Upper lobe of left lung (tissue), 6 donors: ENCODE measurements at places on chromosomes 6 and 20. TPM values are rescaled to one million over a fixed set of nuclear protein-coding genes. Genes with fewer than 3 reads are reported as not detected.

Gene ADISSP
- 40.5 TPM for total RNA-seq

Gene SRSF12
- 0.10 TPM for total RNA-seq

Gene LAMA2
- 41.9 TPM for total RNA-seq

Gene CPNE5
- total RNA-seq: 5.4 TPM

Gene GNAS-AS1
- total RNA-seq: 0.30 TPM

Gene C6orf89
- total RNA-seq: 22.0 TPM

Gene ADGRF1
- total RNA-seq: 2.3 TPM

Gene AP5S1
- total RNA-seq: 20.8 TPM

Gene HUS1B
- total RNA-seq: 2.9 TPM

DNA sequence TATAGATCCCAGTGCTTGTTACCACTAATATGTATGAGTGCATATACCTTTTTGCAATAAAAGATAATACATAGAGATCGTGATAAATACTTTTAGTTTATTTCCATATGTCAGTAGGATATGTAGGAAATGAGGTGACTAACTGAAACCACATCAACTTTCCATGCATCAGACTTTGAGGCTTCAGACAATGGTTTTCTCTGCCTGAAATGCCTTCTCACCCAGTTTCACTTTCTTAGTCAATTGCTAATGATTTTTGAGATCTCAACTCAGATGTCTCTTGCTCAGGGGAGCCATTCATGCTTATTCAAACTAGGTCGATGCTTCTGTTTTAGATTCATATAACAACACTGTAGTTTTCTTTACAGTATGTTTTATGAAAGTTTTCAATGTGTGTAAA, 626.6 kb upstream of the ADGRB3 start:
- H3K4me3 ChIP-seq: no peak overlapping the region
- H3K4me1 ChIP-seq: no peaks in the 10 kb centered on the region
- no peaks in the 10 kb centered on the region for H3K27me3 ChIP-seq
- H3K36me3 ChIP-seq: no peaks in the 10 kb centered on the region
- no peak for DNase-seq

- H3K36me3 ChIP-seq: no peaks in the 10 kb centered on the region
- H3K27me3 ChIP-seq: no peaks in the 10 kb centered on the region
- no peak for DNase-seq
- H3K4me3 ChIP-seq: no peak overlapping the region
These were observed 491.7 kb downstream of the DHX35 start for GRCh38 chr20:39453890-39454289.

GRCh38 chr20:41559658-41560057, 58.5 kb downstream of the CHD6 start:
- H3K27ac ChIP-seq: no peak overlapping the region
- H3K4me3 ChIP-seq: no peak overlapping the region
- no peaks in the 10 kb centered on the region for H3K27me3 ChIP-seq
- no peak for DNase-seq
- peaks cover 5% of the 10 kb centered on the region for H3K4me1 ChIP-seq

GRCh38 chr6:110034667-110035036, 56.5 kb downstream of the GPR6 start:
- no peaks in the 10 kb centered on the region for H3K27me3 ChIP-seq
- H3K4me3 ChIP-seq: no peak overlapping the region
- H3K27ac ChIP-seq: no peak overlapping the region
- no peaks in the 10 kb centered on the region for H3K36me3 ChIP-seq
- peaks cover 5% of the 10 kb centered on the region for H3K4me1 ChIP-seq
- no peak for DNase-seq

DNA sequence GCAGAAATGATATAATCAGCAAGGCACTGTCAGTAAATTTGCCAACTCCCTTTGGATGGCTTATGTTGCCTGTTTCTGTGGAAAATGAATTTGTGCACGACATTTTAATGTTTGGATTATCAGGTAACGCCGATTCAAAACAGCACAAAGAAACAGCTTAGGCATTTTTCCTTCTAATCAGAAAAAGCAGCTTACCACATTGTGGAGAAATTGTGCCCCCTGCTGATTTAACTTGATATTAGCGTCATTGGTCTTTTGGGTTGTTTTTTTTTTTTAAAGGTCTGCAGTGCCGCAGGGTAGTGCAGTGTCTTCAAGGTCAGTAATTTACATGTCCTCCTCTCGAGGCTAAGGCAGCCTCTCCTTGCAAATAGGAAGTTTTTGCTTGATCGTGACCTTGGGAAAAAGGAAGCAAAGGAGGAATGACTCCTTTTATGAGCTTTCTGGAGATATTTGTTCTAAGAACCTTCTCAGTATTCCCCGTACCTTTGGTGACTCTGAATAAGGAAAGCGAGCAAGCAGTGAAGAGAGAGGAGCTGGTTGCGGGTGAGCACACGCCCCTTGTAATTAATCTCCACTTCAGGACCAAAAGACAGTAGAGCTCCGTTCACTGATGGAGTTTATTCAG, 79.1 kb downstream of the ELOVL4 start:
- H3K27ac ChIP-seq: no peak overlapping the region
- DNase-seq: no peak
- no peaks in the 10 kb centered on the region for H3K27me3 ChIP-seq

GRCh38 chr6:39170860-39171259, 55.9 kb upstream of the SAYSD1 start:
- no peak overlapping the region for H3K4me3 ChIP-seq
- no peaks in the 10 kb centered on the region for H3K36me3 ChIP-seq
- peaks cover 15% of the 10 kb centered on the region for H3K4me1 ChIP-seq
- DNase-seq: no peak
- no peaks in the 10 kb centered on the region for H3K27me3 ChIP-seq
- no peak overlapping the region for H3K27ac ChIP-seq

DNA sequence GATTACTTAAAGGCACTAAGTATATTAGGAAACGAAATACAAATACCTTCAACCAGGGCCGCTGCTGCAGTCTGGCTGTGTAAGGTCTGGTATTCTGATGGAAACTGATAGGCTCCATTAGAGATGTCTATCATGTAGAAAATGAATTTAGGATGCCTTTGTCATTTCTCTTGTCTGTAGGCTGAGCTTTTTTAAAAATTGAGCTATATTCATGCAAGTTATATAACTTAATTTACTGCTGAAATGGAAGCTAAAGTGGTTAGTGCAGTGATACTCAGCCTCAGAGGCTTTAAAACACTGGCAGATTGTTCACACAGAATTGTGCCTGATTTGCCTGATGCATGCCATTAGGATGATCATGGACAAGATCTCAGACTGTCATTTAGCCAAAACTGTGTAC, 286.2 kb upstream of the QKI start:
- no peaks in the 10 kb centered on the region for H3K36me3 ChIP-seq
- no peak overlapping the region for H3K4me3 ChIP-seq
- no peaks in the 10 kb centered on the region for H3K4me1 ChIP-seq
- no peak for DNase-seq

- H3K36me3 ChIP-seq: no peaks in the 10 kb centered on the region
- H3K4me3 ChIP-seq: no peak overlapping the region
- peaks cover 11% of the 10 kb centered on the region for H3K4me1 ChIP-seq
- H3K27me3 ChIP-seq: no peaks in the 10 kb centered on the region
- no peak for DNase-seq
- no peak overlapping the region for H3K27ac ChIP-seq
These were observed 162.7 kb downstream of the RALGAPA2 start for GRCh38 chr20:20549704-20550103.

DNA sequence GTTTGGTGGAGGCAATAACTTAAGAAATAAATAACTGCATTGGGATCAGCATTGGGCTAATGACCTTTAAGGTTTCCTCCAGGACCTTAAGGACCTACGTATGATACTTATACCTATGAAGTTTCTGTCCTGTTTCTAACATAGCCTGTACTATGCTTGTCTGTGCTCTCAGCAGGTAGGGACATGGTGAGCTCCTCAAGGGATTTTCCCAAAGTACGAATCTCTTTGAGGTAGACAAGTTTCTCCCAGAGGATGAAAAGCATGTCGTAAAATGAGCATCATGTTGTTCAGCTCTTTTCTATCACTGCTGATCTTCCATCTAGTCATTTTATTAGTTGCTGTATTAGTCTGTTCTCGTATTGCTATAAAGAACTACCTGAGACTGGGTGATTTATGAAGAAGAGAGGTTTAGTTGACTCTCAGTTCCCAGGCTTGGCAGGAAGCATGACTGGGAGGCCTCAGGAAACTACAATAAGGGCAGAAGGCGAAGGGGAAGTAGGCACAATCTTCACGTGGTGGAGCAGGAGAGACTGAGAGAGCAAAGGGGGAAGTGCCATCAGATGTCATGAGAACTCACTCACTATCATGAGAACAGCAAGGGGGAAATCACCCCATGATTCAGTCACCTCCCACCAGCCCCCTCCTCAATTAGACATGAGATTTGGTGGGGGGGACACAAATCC, 77.8 kb upstream of the TGM3 start:
- no peak overlapping the region for H3K4me3 ChIP-seq
- no peak for DNase-seq
- H3K36me3 ChIP-seq: no peaks in the 10 kb centered on the region
- no peaks in the 10 kb centered on the region for H3K4me1 ChIP-seq
- H3K27me3 ChIP-seq: no peaks in the 10 kb centered on the region
- H3K27ac ChIP-seq: no peak overlapping the region

DNA sequence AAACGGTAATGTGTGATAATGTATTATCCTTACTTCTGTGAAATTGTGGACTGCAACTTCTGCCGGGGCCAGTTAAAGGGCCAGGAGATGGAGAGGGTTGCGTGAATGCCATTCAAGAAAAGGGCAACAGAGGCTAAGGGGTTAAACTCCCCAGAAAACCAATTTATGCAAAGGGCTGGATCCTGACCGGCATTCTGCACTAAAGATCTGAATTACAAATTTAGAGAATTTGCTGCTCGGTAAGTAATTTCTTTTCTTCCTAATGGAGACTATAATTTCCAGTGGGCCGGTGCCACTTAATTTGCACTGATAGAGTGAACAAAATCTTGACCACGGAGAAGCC, 130.1 kb downstream of the BCAS1 start:
- H3K36me3 ChIP-seq: no peaks in the 10 kb centered on the region
- H3K4me3 ChIP-seq: no peak overlapping the region
- H3K27ac ChIP-seq: peak overlapping the region; percentile 44
- H3K27me3 ChIP-seq: no peaks in the 10 kb centered on the region
- peaks cover 16% of the 10 kb centered on the region for H3K4me1 ChIP-seq

- H3K4me3 ChIP-seq: no peak overlapping the region
- H3K27ac ChIP-seq: no peak overlapping the region
- no peaks in the 10 kb centered on the region for H3K4me1 ChIP-seq
- H3K27me3 ChIP-seq: no peaks in the 10 kb centered on the region
- no peaks in the 10 kb centered on the region for H3K36me3 ChIP-seq
- DNase-seq: no peak
These were observed 931.1 kb downstream of the KIF16B start for GRCh38 chr20:15642109-15642508.

DNA sequence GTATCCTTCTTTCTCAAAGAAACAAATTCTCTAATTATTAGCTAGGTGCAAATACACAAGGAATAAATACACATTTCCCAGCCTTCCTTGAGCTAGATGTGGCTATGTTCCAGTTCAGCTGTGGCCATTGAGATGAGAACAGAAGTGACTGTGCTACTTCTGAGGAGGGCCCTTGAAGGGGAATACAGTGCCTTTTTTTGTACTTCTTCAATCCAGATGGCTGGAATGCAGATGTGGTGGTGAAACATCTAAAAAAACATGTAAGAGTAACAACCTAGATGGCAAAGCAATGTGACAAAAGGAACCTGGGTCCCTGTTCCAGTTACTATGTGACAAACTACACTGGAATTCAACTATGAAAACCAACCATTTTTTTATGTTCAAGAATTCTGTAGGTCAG, 115.4 kb upstream of the DST start:
- no peaks in the 10 kb centered on the region for H3K27me3 ChIP-seq
- DNase-seq: peak; percentile 39
- H3K36me3 ChIP-seq: no peaks in the 10 kb centered on the region
- no peak overlapping the region for H3K4me3 ChIP-seq
- H3K27ac ChIP-seq: peak overlapping the region; percentile 51

GRCh38 chr20:889106-889505, 27.0 kb downstream of the ANGPT4 start:
- no peak overlapping the region for H3K27ac ChIP-seq
- peaks cover 5% of the 10 kb centered on the region for H3K27me3 ChIP-seq
- DNase-seq: no peak
- H3K4me3 ChIP-seq: no peak overlapping the region

DNA sequence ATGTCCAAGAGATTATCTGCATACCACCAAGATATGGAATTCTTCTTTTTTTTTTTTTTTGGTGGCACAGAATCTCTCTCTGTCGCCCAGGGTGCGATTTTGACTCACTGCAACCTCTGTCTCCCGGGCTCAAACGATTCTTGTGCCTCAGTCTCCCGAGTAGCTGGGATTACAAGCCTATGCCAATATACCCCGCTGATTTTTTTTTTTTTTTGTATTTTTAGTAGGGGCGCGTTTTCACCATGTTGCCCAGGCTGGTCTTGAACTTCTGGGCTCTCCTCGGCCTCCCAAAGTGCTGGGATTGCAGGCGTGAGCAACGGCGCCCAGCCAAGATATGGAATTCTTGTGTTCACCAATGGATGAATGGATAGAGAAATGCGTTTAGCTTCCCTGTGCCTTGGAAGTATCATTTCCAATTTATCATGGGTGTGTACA, 31.0 kb downstream of the POM121L2 start:
- no peaks in the 10 kb centered on the region for H3K27me3 ChIP-seq
- no peak overlapping the region for H3K4me3 ChIP-seq
- no peak for DNase-seq
- no peaks in the 10 kb centered on the region for H3K4me1 ChIP-seq
- H3K36me3 ChIP-seq: no peaks in the 10 kb centered on the region
- no peak overlapping the region for H3K27ac ChIP-seq

- H3K27ac ChIP-seq: no peak overlapping the region
- DNase-seq: no peak
- no peaks in the 10 kb centered on the region for H3K36me3 ChIP-seq
These were observed 129.8 kb upstream of the FOXQ1 start for GRCh38 chr6:1181939-1182605.

GRCh38 chr6:16274885-16275589, 36.6 kb downstream of the GMPR start:
- no peak overlapping the region for H3K27ac ChIP-seq
- H3K4me1 ChIP-seq: peaks cover 9% of the 10 kb centered on the region
- H3K36me3 ChIP-seq: peaks cover 4% of the 10 kb centered on the region
- no peak overlapping the region for H3K4me3 ChIP-seq
- no peaks in the 10 kb centered on the region for H3K27me3 ChIP-seq
- no peak for DNase-seq

- DNase-seq: no peak
- H3K27me3 ChIP-seq: no peaks in the 10 kb centered on the region
- no peak overlapping the region for H3K4me3 ChIP-seq
These were observed 140.9 kb downstream of the NCOA3 start for GRCh38 chr20:47642624-47643023.

DNA sequence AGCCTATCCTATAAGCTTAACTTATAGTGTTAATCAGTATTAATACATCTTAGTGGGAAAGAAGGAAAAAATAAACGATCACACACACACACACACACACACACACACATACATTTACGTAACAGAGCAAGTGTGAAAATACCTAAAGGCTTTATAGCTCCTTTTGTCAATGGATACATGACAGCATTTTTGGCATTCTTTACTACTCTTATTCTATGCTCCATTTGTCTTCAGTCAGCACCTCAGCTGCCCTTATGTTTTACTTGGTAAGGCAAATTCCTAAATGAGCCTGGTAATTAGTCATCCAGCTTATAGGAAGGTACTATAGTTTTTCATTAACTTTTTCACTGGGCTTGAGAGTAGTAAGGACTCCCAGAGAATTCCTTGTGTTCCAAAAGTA, 25.1 kb upstream of the SLC17A3 start:
- no peaks in the 10 kb centered on the region for H3K4me1 ChIP-seq
- no peak for DNase-seq
- no peaks in the 10 kb centered on the region for H3K27me3 ChIP-seq
- H3K27ac ChIP-seq: no peak overlapping the region
- no peaks in the 10 kb centered on the region for H3K36me3 ChIP-seq
